ENCODE measurements at places on chromosomes 12 and 14.

DNA sequence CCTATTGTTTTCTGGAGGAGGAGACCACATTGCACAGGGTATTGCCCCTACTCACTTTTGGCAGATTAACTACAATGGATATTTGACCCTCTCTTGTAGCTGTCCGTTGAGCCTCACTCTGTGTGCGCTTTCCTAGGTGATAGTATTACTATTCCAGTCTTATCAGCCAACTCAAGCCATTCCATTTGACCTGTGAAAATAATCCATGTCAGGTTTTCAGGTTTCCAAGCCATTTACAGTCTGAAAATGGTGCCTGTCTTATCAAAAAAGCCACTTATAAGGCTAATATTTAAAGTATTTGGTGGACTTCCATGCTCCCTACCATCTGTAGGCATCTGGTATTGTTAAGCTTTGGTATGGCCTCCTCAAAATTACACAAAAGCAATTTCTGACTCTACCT, 29.6 kb upstream of the KLRD1 start:
- DNase-seq: no peak

DNA sequence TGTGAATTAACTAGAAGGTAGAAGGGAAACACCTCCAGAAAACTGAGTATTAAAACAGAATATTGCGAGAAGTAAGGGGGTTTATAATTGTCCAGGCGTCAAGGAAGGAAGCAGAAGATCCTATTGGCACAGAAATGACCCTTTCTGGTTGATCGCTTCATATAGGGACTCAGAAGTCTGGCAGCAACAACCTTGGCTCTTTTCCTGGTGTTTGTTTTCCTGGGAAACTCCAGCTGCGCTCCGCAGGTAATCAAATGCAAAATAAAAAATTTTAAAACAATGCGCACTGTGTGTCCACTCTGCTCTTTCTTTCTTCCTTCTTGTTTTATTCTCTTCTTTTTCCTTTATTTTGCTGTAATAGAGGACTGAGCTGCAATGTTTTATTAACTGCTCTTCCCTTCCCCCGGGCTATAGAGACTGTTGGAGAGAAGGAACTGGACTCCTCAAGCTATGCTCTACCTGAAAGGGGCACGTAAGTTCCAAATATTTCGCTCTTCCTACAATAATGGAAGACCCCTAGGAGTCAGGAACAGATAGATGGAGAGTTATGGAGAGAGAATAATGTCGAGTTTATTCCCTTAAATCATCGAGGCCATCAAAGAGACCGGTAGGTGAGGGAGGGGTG, 737 bp downstream of the SPX start:
- no peak for DNase-seq

- no peak for DNase-seq
These were observed 61.7 kb upstream of the NCOR2 start for GRCh38 chr12:124629117-124629516.

- peak; percentile 23 for DNase-seq
These were observed 112.1 kb downstream of the TSPAN9 start for GRCh38 chr12:3189282-3189681.

DNA sequence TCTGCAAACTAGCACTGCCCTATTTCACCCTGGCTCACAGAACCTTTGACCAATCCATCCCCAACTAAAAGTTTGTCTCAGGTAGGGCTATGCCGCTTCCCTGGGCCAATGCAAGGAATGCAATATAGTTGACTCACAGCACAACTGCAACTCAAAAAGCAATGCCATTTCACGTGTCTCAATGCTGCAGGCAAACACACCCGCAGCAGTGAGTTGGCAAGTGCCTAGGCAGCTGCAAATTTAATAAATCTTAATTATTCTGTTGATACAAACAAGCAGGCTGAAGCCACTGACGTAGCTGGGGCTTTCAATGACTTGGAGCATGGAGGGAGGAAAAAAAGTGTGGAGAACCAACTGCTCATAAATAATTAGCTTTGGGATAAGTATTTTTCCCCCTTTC, 87.9 kb downstream of the SYNE3 start:
- DNase-seq: no peak

- no peak for DNase-seq
These were observed 135.0 kb downstream of the ANO6 start for GRCh38 chr12:45350861-45351260.

GRCh38 chr14:89641495-89642175, 224.6 kb upstream of the FOXN3 start:
- DNase-seq: no peak
